ENCODE measurements at places on chromosomes 2 and 18. TPM values are rescaled to one million over a fixed set of nuclear protein-coding genes. Genes with fewer than 3 reads are reported as not detected.

ZBTB7C gene
- total RNA-seq: 28.8 TPM

DNA sequence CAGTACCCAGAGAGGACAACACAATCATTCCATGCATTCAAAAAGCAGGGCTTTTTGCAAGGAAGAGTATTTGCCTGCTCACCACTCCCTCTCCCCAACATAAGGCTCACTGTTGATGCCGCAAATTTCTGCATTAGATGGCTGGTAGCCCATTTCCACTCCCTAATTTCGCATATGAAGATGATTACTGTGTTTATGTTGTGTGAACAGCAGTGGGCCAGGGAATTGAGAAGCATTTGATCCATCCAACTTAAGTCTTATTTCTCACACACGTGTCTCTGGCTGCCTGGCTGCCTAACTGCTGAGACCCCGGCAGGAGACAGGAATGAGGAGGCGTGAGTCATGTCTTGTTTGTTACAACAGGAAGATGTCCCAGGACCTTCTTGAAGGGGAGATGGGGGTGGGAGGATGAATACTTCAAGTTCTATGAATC is 294.1 kb downstream of the ALK start:
- ATAC-seq: no peak

SLC8A1 gene
- 1.3 TPM for total RNA-seq

ERICH2 gene
- not detected for total RNA-seq

GRCh38 chr2:201127570-201127969 is 11.6 kb downstream of the CFLAR start:
- ATAC-seq: peak; percentile 20

DNA sequence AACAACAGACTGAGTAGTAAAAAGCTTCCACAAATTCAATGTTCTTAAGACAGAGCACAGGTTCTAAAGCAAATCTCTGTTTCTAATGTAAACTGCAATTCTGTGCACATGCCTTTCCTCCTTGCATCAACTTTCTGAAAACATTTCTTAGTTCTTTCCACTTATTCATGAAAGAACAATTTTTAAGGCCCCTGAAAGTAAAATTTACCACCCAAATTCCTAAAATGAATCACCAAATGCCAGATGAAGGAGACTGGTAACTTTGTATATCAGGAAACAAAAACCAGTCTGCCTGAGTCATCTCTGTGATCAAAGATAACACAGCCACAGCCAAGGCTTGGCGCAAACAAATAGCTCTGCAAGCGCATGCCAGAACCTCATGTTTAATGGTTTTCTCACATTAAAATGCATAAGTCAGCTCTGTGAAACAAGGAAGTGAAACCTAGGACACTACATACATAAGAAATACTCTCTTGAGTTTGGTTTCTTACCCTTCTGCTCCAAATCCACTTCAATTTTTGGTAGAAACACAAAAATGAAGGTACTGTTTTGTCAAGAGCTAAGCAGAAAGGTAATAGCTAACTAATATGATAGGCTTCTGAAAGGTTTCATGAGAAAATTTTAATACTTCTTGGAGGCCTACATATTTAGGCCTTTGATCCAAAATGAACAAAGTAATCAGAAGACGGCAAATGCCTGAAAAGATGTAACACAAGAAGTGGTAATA is 169.4 kb downstream of the THADA start:
- ATAC-seq: peak; percentile 94

DNA sequence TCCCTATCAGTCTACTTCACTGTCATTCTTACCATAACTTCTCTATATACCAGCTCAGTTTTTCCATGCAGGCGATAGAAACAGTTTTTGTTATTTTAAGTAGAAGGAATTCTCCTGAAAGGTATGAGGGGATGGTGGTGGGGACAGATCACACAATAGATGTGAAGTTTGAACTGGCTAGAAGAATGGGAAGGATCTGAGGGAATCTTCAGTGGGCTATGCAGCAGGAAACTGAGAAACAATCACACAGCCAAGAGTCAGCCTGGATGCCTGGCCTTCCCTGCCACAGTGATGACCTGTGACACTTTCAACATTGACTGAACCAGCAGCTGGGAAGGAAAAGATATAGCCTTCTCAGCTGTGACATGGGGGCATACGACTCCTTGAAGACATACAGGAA is 329.1 kb upstream of the GULP1 start:
- ATAC-seq: no peak

GRCh38 chr18:78133729-78134128 is 845.9 kb upstream of the SALL3 start:
- ATAC-seq: no peak

DNA sequence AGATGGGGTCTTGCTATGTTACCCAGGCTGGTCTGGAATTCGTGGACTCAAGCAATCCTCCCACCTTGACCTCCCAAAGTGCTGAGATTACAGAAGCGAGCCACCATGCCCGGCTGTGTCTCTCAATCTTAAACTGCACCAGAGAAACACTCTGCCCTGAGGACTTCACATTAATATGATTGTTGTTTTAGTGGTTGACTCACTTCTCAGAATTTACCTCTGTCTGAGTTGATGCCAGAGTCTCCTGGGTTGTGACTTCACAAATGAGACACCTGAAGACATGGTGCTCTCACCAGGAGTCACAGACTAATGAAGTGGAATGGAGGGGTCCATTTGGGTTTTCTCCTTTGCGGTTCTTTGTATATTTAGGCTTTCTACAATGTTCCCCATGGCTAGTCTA is 61.0 kb upstream of the TGIF1 start:
- peak; percentile 83 for ATAC-seq

LAMA1 gene
- total RNA-seq: 5.5 TPM

- ATAC-seq: peak; percentile 24
Measured at GRCh38 chr2:43210467-43211303, 15.7 kb downstream of the ZFP36L2 start.

DNA sequence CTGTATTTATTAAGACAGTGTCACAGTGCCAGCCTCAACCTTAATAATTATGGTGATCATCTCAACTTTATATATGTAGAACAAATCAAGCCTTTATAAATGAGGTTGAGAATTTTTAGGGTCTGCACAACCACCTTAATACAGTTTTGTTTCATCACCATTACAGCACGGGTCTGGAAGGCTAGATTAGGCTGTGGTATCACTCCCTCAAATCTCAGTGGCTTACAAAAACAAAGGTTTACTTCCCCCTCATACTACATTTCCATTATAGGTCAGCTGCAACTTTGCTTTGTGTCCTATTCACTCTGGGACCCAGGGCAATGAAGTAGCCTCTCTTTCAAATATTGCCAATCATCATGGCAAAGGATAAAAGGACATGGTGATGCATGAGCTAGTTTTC is 23.3 kb upstream of the USP14 start:
- no peak for ATAC-seq

SESTD1 gene
- total RNA-seq: 19.8 TPM

SP140 gene
- total RNA-seq: 0.96 TPM

GRCh38 chr2:168397629-168398028 is 58.4 kb upstream of the CERS6 start:
- ATAC-seq: no peak

DNA sequence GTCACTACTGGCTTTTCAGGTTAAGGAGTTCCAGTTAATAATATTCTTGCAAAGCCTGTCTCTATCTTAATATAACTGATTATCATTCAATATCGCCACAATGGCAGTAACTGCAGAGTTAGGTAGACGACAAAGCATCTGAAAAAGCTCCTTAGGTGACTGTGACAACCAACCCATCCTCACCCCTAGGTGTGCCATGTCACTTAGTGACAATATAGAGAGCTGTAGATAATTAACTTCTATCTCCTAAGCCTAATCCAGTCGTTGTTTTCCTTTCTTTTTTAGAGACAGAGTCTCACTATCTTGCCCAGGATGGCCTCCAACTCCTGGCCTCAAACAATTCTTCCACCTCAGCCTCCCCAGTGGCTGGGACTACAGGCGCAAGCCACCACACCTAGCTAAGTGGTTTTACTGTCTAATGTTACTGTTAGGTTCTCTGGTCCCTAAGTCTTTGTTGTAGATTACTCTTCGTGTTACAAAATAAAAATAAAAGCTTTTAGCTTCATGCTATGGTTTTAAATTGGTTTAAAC is 65.2 kb downstream of the SPIRE1 start:
- ATAC-seq: no peak

- ATAC-seq: no peak
Measured at GRCh38 chr18:63487676-63488075, 10.9 kb downstream of the SERPINB5 start.

ADGRF3 gene
- 0.04 TPM for total RNA-seq

GRCh38 chr2:41320491-41320890 is 727.3 kb upstream of the PKDCC start:
- no peak for ATAC-seq

RASGRP3 gene
- total RNA-seq: 4.3 TPM

GRCh38 chr18:23927821-23928746 is 86.5 kb upstream of the TTC39C start:
- no peak for ATAC-seq

GRCh38 chr2:96869822-96870625 is at the start of gene SEMA4C:
Gene SEMA4C (minus strand): TSS chr2:96870080. CDS start chr2:96867886, 2,194 bp downstream.
- ATAC-seq: peak; percentile 39

- no peak for ATAC-seq
Measured at GRCh38 chr2:217753460-217754200, 249.2 kb downstream of the TNS1 start.

DNA sequence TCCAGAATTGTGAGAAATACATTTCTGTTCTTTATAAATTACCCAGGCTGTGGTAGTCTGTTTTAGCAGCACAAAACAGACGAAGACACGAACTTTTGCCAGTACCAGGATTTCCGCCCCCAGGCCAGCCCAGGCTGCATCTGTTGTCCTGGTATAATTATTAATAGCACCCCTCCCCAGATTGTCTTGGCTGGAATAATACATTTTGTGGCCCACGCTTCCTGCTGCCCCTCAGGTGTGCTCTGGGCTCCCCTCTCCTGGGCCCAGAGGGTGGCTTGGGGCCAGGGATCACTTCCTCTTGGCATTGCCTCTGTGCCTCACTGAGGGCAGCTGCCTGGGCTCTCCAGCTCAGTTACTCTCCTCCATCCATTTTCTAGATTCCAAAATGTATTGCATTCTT is 102.1 kb upstream of the HS6ST1 start:
- no peak for ATAC-seq
